ENCODE measurements at places on chromosomes 12 and 14. TPM values are rescaled to one million over a fixed set of nuclear protein-coding genes. Genes with fewer than 3 reads are reported as not detected.

DNA sequence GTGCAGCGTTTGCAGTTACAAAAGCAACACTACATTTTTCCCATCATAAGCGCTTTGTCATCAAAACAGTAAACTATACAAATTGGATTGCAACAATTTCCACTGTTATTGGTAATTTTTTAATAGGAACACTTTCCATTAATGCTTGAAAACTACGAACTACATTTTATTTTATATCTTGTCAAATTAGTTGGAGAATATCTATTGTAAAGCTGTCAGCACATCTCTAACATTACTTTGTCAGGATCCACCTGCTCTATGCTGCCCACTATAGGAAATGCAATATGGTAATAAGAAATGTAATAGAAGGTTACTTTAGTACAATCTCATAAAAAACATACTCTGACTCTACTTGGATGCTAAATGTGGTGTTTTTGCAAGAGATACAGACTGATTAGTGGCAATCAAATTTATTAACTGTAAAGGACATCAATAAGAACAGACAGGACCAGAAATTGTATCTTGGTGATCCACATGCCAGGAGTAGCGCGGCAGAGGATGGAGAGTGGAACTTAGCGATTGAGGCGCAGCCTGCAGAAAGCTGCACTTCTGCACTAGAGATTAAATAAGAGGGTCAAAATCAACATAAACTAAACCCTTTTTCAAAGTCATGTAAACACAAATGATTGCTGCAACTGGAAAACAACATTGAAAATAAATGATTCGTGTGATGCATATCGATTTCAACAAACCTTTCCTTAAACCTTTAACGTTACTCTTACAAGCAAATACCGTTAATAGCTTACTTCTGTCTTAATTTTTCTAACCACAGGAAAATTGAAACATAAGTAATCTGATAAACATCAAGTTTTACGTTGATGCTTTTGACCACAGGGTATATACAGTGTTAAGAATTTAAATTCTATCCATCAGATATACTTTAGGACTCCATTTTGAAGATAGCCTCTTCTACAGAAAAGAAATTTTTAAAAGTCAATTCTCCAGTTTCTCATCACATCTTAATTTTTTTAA, 3.6 kb upstream of the ARID2 start:
- no peak for DNase-seq

DNA sequence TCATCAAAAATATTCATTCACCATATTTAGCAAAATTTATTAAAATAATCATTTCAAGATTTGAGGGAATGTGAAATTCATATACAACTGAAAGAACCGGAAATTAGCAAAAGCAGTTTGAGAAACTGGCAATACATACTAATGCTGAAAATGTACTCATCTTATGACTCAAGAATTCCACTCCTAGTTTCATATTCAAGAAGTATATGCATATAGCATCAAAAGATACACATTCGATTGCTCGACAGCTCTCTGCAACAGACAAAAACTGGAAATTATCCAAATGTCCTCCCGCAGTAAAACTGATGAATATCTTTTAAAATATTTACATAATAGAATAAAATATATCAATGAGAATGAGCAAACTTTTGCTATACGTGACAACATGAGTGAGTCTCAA, 189.2 kb upstream of the MGAT4C start:
- no peak for DNase-seq

DNA sequence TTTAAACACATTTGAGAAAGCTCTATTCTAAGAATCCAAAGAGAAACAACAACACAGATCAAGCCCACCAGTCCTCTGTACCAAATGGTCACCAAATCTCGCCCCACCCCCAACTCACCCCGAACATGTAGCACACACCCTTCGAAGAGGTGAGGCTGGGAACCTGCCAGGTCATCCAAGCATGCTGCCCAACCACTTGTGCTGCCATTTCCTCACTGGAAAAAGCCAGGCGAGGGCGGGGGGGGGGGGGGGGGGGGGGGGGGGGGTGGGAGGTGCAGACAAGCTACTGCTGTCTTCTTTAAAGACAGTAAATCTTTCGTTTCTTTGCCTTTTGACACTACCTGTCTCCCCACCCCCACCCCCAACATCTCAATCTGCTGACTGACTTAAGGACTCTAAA, 59.9 kb downstream of the SETD3 start:
- DNase-seq = no peak

PLEKHG3 gene
- 32.2 TPM for total RNA-seq

DNA sequence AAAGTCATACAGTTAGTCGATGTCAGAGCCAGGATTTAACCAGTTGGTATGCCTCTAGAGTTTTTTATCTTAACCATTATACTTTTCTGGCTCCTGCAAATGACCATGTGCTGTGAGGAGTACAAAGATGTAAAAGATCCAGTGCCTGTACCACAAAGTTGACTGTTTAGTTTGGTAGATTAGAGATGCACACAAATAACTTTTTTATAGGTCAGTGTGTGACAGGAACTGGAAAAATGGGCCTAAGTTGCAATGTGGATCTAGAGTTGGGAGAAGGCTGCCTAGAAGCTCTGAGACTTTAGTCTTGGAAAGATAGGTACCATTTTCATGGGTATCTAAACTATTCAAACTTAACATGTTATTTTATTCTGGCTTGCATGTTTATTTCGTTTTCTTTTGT, 32.8 kb upstream of the PPM1H start:
- no peak for DNase-seq

SERPINA12 gene
- total RNA-seq = not detected

DNA sequence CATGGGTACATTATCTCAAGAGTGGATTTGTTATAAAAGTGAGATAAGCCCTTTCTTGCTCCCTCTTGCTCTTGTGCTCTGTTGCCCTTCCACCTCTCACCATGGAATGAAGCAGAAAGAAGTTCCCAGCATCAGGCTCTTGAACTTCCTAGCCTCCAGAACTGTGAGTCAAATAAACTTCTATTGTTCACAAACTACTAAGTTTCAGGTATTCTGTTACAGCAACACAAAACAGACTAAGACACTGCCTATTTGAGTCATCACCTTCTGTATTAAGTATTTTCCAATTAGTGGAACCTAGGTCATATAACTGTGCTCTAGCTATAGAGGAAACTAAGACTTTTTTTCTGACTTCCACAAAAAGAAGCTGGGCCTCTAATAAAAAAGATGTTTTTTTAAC, 201.2 kb upstream of the FOXG1 start:
- DNase-seq = no peak

CREBL2 gene
- 40.1 TPM for total RNA-seq

DNA sequence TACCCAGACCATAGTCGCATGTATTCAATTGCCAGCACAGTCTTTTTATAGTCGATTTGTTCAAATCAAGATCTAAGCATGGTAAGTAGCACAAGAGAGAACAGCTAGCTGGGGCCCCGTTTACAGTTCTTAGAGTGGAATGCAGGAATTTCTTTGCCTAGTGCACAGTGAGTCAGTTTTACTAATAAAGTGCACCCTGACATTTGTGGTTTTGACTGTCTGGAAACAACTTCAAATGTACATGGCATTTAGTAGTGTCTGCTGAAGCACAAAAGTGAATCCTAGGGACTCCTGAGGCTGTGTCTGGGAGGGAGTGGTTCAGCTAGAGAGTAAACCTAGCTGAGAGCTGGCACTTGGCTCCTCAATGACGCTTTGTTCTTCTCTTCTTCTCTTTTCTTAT, 64.9 kb downstream of the TMX1 start:
- no peak for DNase-seq

POTEM gene
- not detected for total RNA-seq

DNA sequence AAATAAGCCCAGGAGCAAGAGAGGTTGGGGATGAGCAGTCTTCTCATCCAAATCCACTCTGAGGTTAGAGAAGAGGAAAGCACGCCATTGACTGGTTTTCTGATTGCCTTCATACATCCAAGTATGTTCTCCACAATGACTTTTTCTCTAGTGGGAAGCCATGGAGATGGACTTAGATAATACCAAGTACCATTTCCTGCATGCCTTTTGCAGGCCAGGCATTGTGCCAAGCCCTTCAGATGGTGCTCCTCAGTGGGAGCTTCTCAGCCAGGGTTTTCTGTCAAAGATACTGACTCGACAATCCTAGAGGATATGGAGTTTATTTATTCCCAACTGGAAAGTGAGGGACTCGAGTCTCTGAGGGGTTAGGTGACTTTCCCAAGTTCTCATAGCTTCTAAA, 218.0 kb downstream of the ZFP36L1 start:
- no peak for DNase-seq

DNA sequence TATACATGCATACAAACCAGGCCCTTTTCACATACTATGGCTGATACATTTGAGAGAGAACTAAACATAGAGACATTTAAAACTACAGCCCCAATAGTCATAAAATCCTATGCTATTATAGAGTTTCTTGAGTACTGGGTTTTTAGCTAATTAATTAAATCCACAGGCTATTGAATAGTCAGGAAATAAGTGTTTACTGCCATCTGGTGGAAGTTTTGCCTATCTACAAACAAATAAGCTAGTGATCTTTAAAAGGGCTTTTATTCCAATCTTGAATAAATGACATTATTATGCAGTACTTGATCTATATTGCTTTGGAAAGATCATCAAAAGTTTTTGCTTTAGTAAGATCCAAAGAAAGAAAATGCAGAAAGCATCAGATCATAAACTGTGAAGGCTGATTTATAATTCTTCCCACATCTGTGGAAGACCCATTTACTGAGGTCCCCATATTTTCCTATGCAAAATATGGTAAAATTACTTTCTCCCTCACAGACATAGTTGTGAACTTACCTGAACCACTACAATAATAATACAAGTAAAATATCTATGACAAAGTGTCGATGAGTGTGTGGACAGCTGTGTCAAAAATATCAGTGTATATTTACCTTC, 131.3 kb downstream of the ITPR2 start:
- no peak for DNase-seq

DNA sequence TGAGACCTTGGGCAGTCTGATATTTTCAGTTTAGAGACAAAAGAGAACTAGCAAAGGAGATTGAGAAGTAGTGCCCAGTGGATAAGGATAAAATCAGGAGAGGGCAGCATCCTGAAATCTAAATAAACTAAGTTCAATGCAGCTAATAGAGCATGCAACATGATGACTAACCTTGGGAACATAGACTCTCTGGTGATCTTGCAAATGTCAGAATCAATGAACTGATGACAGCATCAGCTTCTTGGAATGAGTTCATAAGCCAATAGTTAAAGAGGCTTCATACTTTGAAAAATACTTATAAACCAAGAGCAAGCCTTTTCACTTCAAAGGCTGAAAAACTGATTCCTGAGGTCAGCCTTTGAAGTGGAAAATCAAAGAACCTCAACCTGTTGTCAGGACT, 8.2 kb downstream of the TAS2R19 start:
- no peak for DNase-seq

GRCh38 chr12:98635657-98636323, 8.8 kb downstream of the IKBIP start:
- DNase-seq = no peak

DNA sequence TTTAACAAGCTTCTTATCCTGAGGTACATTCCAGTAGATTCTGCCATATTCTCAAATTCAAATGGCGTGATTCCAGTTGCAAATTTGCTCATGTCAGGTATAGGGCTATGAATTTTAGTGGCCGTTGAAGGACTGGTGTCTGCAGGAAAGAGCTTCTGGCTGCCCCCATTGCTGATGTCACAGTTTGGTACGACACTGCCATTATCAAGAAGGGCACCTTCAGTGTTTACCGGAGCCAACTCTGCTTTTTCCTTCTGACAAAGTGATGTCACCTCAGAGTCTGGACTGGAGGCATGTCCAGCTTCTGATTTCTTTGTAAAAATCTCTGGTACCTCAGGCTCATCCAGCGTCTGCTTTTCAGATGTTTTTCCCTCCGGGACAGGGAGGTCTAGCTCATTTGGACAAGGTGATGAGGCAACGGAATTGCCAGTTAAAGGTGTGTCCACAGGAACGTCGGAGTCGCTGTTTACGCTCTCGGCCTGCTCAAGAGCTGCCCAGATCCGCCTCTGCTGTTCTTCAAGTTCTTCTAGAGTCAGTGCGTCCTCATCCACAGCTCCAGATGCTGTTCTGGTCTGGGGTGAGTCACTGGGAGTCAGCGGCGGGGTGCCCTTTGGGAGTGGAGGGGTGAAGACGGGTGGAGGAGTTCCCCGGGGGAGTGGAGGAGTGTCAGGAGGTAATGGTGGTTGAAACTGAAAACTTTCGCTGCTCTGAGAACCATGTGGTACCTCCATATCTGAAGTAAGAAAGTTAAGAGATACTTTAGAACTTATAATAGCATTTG, 27.0 kb downstream of the ZCCHC8 start:
- DNase-seq = no peak

RND1 gene
- 16.1 TPM for total RNA-seq

LMNTD1 gene
- total RNA-seq = 6.3 TPM

GRCh38 chr14:91555531-91555930, 45.4 kb upstream of the PPP4R3A start:
- no peak for DNase-seq

TROAP gene
- total RNA-seq = 3.3 TPM

DNA sequence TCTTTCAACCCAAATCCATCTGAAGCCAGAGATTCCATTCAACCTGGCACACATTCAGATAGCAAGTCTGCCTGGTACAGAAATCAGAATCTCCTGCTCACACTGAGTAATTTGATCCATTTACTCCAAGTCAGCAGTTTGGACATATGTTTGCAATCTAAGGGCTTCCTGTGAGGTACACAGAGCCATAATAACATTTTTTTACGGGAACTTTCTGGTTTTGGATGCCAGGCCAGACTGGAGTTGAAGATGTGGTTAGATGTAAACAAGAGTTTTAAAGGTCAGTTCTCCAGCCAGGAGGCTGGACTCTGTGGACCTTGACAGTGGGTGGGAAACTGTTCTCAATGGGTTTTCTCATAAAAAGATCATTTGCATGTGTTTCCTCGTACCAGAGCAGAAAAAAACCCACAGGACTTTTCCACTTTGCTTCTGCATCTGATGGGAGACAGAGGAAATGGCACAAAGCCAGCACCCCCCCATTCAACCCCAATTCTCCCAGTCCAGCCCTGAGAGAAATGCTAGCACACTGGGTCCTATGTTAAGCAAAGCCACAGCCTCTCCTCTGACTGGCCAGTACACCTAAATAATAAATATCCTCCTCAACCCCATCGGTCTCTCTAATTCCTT, 17.7 kb upstream of the TSPAN11 start:
- DNase-seq = no peak

DNA sequence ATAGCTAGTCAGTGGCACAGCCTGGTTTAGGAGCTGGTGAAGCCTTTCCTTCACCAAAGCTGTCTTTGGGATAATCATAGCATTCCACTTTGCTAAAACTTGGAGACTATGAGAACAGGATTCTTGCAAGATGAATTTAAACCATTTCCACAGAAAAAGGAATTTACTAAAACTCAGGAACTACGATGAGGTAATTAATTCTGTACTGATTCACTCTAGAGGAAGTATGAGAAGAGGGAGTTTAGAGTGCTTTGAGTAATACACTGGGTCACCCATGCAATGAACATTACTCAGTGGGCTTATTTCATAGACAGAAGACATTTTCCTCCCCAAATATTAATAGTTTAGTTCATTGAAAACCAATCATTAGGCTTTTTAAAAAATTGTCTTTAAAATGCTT, 73.0 kb downstream of the RMST start:
- no peak for DNase-seq

- DNase-seq = no peak
Observed at GRCh38 chr12:6367065-6367968, 8.0 kb downstream of the SCNN1A start.

GUCY2C gene
- total RNA-seq = not detected

SLC22A17 gene
- 13.7 TPM for total RNA-seq

Data from upper lobe of left lung (tissue), 6 donors.